ENCODE measurements at places on chromosomes 5 and 9. TPM values are rescaled to one million over a fixed set of nuclear protein-coding genes. Genes with fewer than 3 reads are reported as not detected.

GFRA3 gene
- 3.2 TPM for total RNA-seq

DNA sequence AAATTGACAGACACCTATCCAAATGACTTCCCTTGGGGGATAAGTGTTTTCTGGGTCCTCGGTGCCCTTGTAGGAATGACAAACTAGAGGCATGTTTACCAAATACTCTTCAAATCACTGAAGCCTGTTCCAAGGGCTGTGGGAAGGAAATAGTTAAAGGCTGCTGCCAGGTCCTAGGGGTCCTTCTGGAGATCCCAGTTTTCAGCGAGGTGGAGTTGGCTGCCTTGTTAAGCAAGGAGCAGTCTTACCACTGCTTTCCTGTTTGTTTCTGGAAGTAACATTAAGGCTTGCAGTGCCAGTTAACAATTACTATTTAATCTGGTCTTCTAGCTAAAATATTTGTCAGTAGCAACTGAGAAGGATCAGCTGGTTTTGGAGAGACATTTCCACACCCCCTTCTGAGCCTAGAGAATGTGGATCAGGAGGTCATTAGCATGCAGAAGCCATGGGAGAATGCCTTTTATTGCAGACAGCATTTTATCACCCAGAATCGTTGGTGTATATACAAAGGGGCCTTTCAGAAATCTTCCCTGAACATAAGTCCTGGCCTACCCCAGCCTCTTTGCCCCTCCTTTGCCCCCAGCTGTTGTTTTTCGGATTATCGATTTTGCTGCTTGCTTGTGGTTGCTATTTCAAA, 238.8 kb downstream of the DMAC1 start:
- no peak overlapping the region for H3K27ac ChIP-seq
- H3K4me1 ChIP-seq: no peaks in the 10 kb centered on the region
- H3K27me3 ChIP-seq: no peaks in the 10 kb centered on the region

- H3K4me1 ChIP-seq: no peaks in the 10 kb centered on the region
Observed at GRCh38 chr5:137398154-137398553, 101.0 kb downstream of the SPOCK1 start.

GRCh38 chr5:110681953-110682352, 44.5 kb downstream of the TMEM232 start:
- H3K36me3 ChIP-seq: no peaks in the 10 kb centered on the region
- no peaks in the 10 kb centered on the region for H3K27me3 ChIP-seq
- H3K4me3 ChIP-seq: no peak overlapping the region
- H3K27ac ChIP-seq: no peak overlapping the region

GRCh38 chr9:96015876-96016686, 140.6 kb downstream of the ERCC6L2 start:
- H3K4me3 ChIP-seq: no peak overlapping the region
- H3K36me3 ChIP-seq: no peaks in the 10 kb centered on the region
- DNase-seq: no peak
- H3K27ac ChIP-seq: no peak overlapping the region

- no peaks in the 10 kb centered on the region for H3K27me3 ChIP-seq
- no peaks in the 10 kb centered on the region for H3K36me3 ChIP-seq
- H3K27ac ChIP-seq: no peak overlapping the region
- H3K4me1 ChIP-seq: no peaks in the 10 kb centered on the region
- no peak for DNase-seq
- no peak overlapping the region for H3K4me3 ChIP-seq
Observed at GRCh38 chr5:120510098-120510637, 46.1 kb downstream of the PRR16 start.

Measured in aorta (tissue), 5 donors.